ENCODE measurements at places on chromosomes 4 and X. TPM values are rescaled to one million over a fixed set of nuclear protein-coding genes. Genes with fewer than 3 reads are reported as not detected.

GRCh38 chr4:118226311-118227010, 126.3 kb downstream of the PRSS12 start:
- DNase-seq, result no peak

GRCh38 chr4:14566518-14566917, 435.8 kb upstream of the CPEB2 start:
- no peak for DNase-seq

GRCh38 chr4:56909086-56909894, 1.6 kb downstream of the REST start:
- DNase-seq, result peak; percentile 47

- DNase-seq, result no peak
Observed at GRCh38 chr4:122456231-122457116, at the start of gene IL2. TSS of gene IL2 (minus strand) at chr4:122456725. CDS start at chr4:122456440, 285 bp downstream.

DNA sequence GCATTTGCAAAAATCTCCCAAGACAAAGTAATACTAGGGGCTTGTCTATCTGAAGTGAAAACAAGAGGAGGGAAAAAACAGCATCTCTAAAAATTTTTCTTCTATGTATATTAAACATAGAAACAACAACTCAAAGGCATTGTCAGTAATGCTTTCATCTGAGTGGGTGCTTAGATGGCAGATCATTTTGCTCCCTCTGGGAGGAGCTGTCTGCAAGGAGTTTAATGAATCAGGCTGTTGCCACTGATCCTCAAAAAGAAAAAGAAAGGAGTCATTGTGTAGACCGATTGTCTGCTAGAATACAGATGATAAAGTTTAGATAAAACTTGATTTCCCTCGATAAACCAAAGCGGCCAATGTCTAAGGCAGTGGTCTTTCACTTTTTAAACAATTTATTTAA, 49.7 kb upstream of the KLHL8 start:
- DNase-seq, result no peak

DNA sequence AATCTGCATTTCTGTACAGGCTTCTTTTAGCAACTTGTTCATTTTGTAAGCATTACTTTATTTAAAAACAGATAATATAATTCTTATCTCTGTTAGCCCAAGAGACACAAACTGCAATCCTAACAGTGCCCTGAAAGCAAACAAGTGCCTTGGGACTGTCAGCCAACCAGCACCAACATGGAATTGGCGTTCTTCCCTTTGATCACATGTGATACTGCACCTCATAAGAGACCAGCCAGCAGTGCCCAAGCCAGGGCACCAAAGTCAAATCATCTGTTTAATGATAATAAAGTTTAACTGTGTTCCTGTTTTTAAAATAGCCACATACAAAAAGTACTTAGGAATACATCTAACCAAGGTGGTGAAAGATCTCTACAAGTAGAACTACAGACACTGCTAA, 223.2 kb downstream of the PRDM5 start:
- DNase-seq, result no peak

The MSL3 gene
- 12.4 TPM for total RNA-seq

- no peak for DNase-seq
Observed at GRCh38 chr4:3436048-3436797, 5.5 kb upstream of the HGFAC start.

- DNase-seq, result no peak
Observed at GRCh38 chr4:71593311-71593710, 190.6 kb downstream of the GC start.

GRCh38 chr4:25749150-25749794, 93.6 kb downstream of the SLC34A2 start:
- DNase-seq, result no peak

The DCX gene
- total RNA-seq, result 2.4 TPM

- no peak for DNase-seq
Observed at GRCh38 chrX:25762656-25763055, 375.5 kb upstream of the MAGEB18 start.

The FUNDC2 gene
- 32.3 TPM for total RNA-seq

The OPN1MW2 gene
- not detected for total RNA-seq

GRCh38 chr4:161642708-161643107, 521.1 kb downstream of the FSTL5 start:
- no peak for DNase-seq

- no peak for DNase-seq
Observed at GRCh38 chrX:74104356-74105015, 199.5 kb upstream of the ZCCHC13 start.

GRCh38 chr4:158664806-158665205, 6.9 kb downstream of the C4orf46 start:
- DNase-seq, result no peak

DNA sequence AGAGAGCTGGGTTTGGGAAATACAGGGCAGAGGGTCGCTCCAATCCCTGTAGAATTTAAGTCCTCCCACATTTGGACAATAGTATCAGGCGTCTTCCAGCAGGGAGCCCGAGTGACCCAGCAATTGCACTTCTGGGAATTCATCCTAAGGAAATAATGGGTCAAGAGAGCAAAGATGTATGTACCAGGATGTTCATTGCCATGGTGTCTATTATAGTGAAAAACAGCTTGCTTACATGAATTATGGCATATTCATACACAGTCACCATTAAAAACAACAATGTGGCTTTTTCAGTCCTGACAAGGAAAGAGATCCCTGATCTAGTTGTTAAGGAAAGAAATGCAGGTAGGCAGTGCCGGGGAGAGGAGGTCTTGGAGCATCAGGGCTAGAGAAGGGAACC, 167.7 kb downstream of the PJA1 start:
- DNase-seq, result no peak

DNA sequence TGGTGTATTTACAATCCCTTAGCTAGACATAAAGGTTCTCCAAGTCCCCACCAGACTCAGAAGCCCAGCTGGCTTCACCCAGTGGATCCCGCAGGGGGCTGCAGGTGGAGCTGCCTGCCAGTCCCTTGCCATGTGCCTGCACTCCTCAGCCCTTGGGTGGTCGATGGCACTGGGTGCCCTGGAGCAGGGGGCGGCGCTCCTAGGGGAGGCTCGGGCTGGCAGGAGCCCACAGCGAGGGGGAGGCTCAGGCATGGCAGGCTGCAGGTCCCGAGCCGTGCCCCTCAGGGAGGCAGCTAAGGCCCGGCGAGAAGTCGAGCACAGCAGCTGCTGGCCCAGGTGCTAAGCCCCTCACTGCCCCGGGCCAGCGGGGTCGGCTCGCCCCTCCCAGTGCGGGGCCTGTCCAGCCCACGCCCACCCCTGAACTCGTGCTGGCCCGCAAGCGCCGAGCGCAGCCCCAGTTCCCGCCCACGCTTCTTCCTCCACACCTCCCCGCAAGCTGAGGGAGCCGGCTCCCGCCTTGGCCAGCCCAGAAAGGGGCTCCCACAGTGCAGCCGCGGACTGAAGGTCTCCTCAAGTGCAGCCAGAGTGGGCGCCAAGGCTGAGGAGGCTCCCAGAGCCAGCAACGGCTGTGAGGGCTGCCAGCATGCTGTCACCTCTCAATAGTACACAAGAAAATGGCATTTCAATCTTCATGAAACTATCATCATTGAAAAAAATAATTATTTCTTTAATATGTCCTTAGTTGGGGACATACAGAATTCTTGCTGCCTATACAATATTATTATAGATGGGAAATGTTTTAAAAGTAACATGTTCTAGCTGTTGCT, 189.1 kb downstream of the SLC7A11 start:
- no peak for DNase-seq

DNA sequence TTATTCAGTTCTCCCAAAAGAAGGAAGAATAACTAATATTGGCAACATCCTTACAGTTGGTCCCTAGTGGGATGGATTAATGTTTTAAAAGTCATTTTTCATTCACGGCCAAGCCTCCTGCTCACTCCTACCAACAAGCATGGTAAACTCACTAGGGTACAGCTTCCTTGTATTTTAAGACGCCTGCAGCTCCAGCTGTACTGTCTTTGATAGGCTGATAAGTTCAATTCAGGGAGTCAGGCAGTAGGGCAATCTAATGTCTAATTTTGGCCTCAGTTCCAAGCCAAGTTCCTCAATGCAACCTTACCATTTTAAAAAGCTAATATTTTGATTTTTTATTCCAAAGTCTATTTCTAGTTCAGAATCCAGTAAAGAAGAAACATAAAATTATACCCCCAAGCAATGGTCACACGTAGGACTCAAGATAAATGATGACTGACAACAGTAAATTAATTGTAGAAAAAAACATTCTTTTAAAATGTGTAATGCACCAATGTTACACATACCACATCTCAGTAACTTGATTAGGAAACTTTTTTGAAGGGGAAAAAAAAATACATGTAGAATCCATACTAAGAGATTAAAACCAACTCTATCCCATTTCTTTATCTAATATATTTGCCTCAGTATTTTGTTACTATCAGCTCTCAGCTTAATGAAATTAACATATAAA, 9.3 kb downstream of the LCORL start:
- DNase-seq, result no peak

The HTRA3 gene
- 25.8 TPM for total RNA-seq

GRCh38 chrX:69232945-69233344, 67.7 kb upstream of the PJA1 start:
- DNase-seq, result no peak

- DNase-seq, result peak; percentile 13
Observed at GRCh38 chrX:41921492-41922430, 1.6 kb downstream of the CASK start.

GRCh38 chr4:140311257-140311835, 62.1 kb upstream of the SCOC start:
- no peak for DNase-seq

- DNase-seq, result no peak
Observed at GRCh38 chr4:164768516-164768915, 14.6 kb downstream of the SMIM31 start.

The USP26 gene
- not detected for total RNA-seq

The CAMK2D gene
- total RNA-seq, result 92.6 TPM

- DNase-seq, result no peak
Observed at GRCh38 chrX:65720381-65720964, 53.0 kb downstream of the MSN start.

GRCh38 chr4:10773656-10774055, 89.1 kb upstream of the CLNK start:
- no peak for DNase-seq

GRCh38 chrX:153744210-153745066, 19.6 kb upstream of the PLXNB3 start:
- DNase-seq, result no peak

The SLC9A7 gene
- 4.1 TPM for total RNA-seq

DNA sequence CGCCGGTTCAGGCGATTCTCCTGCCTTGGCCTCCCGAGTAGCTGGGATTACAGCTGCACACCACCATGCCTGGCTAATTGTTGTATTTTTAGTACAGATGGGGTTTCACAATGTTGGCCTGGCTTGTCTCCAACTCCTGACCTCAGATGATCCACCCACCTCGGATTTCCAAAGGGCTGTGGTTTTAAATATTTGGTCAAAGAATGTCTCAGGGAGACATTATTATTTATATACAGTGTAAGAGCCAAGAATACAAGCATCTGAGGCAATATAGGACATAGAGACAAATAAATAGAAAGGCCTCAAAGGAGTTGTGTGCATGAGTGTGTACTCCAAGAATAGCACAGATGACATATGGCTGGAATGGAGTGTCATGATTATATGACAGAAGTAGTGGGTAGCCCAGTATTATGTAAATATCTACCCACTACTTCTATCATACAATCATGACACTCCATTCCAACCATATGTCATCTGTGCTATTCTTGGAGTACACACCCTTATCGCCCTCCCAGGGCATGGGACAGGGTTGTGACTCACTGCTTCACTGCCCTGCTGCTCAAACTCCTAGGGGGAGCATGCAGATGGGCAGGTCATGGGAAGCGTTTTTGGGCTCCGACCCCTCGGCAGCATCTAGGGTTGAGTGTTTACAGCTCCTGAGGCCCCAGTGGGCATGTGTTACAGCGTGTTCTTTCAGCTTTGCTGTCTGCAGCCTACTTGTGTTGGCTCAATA, 1649.8 kb upstream of the PCDH10 start:
- no peak for DNase-seq

- DNase-seq, result no peak
Observed at GRCh38 chr4:24559032-24559821, 25.1 kb downstream of the DHX15 start.

DNA sequence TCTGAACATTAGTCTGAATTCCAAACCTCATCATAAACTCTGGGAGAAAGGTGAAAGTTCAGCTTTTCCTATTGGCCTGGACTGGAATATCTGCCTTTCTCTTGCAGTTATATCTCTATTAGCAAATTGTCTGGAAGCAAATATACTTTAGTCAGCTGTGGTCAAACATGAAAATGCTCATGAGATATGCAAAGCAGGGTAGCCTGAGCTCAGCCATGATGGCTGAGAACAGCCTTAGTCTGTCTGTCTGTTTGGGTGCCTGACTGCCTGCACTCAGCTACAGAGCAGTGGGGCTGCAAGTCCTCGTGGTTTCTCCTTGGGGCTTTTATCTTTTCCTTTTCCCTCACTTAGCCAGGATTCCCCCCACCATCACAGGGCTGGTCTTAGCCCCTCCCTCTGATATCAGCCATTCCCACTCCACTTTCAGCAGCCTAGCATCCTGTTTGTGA, 19.5 kb upstream of the PGRMC2 start:
- DNase-seq, result no peak

GRCh38 chr4:73823760-73824159, 12.7 kb upstream of the CXCL6 start:
- DNase-seq, result no peak

- no peak for DNase-seq
Observed at GRCh38 chr4:54946741-54947140, 178.7 kb downstream of the KDR start.

DNA sequence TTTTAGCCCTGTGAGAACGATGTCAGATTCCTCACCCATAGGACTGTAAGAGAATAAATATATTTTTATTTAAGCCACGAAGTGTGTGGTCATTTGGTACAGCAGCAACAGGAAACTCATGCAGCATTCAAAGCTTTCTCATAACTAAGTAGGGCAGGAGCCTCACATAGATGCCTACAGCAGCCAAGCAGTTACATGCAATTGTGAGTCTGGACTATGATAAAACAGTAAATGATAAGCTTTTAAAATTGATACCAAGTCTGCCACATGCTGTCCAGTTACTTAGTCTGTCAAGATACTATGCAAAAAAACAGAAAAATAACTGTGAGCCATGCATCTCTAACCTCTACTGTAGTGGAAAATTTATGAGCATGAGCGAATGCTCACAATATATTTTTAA, 359.6 kb downstream of the HS3ST1 start:
- DNase-seq, result no peak

DNA sequence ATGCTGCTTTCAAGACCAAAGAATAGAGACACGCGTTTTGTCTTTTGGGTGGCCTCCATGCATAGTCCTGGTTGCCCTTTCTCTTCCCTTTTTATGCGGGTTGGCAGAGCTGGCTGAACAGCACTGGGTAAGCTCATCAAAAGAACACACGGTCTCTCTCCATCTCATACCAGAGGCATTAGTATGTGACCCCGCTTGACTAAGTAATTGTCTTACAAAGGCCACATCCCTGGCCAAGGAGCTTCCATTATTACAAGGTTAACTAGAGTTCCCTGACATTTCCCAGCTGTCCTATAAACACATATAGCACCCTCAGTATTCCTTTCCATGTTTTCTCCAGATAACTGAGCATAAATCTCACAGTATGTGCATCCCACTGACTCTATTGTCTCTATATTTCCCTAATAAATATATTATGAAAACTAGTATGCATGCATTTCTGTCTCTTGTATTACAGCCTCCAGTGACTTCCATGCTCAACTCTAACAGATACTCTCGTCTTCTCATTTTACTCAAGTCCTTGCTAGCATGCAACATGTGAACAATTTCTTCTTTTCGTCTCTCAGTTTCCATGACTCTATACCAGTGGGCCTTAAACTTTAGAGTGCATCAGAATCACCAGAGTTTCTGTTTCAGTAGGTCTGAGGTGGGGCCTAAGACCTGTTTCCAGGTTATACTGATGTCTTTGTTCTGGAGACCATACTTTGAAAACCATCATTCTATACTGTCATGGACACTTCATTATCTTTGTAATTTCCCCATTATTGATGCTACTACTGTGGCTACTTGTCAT, 247.7 kb upstream of the ARSJ start:
- DNase-seq, result no peak

- peak; percentile 50 for DNase-seq
Observed at GRCh38 chrX:155027509-155028066, 944 bp downstream of the FUNDC2 start.
